Activated T-cell treated with anti-CD3 and anti-CD28 coated beads for 4 hours (primary cell): ENCODE measurements at places on chromosomes 6 and 20.

GRCh38 chr20:38497246-38497935 lies 24.7 kb downstream of the RALGAPB start:
- DNase-seq, result no peak

GRCh38 chr6:26474439-26474881 lies 16.7 kb downstream of the BTN2A1 start:
- no peak for DNase-seq

- no peak for DNase-seq
Measured at GRCh38 chr20:60599381-60599780, 641.2 kb downstream of the CDH26 start.

- no peak for DNase-seq
Measured at GRCh38 chr6:53679446-53679933, 13.9 kb upstream of the KLHL31 start.

- DNase-seq, result no peak
Measured at GRCh38 chr6:46730921-46731461, 4.2 kb downstream of the PLA2G7 start.

DNA sequence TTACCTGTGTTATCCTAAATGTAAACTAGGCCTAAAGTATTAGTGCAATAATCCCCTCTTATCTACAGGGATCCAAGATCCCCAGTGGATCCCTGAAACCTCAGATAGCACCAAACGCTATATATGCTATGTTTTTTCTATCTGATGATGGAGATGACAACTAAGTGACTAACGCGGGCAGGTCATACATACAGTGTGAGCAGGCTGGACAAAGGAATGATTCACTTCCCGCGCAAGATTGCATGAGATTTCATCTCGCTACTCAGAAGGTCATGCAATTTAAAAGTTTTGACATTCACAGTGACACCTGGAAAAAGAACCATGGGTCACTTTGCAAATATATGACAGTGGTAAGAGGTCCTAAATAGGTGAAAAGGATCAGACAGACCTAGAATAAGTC lies 875.9 kb downstream of the HACE1 start:
- DNase-seq, result no peak

DNA sequence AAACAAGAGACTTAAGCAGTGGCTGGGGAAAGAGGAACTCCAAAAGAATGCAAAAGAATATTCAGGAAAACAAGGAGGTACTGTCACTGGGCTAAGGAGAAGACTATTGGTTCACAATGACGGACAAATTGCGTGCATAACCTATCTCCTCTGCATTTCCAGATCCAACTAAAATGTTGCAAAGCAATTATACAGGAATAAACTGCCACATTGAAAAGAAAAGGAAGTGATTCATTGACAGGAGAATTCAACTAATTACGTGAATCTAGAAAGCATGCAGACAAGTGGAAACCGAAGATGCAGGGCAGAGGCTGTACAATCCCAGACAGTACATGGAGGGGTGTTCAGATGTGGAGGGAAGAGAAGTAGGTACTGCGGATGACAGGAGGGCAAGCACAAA lies 152.8 kb upstream of the RIPOR2 start:
- DNase-seq, result no peak

DNA sequence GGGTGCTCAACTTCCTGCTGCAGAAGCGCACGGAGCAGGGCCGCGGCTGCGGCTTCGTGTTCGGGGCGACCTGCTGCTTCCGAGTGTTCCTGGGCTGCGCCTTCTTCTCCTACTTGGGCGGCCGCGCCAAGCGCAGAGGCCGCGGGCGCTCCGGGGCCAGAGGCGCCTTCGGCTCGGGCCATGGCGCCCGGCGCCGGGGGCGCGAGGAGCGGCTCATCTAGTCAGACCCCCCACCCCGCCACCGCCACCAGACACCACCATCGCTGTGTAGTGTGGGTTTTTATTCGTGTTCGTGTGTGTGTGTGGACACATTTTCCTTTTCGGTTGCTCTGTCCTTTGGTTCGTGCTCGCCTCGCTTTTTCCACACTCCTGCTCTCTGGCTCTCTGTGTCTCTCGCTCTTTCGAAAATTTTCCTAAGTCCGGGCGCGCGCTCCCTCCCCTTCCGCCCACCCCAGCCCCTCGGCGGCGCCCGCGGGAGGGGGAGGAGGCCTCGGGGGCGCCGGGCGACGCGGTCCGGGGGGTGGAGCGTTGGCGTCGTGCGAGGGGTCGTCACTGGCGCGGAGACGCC lies 38.1 kb downstream of the GNAS start:
- peak; percentile 68 for DNase-seq

DNA sequence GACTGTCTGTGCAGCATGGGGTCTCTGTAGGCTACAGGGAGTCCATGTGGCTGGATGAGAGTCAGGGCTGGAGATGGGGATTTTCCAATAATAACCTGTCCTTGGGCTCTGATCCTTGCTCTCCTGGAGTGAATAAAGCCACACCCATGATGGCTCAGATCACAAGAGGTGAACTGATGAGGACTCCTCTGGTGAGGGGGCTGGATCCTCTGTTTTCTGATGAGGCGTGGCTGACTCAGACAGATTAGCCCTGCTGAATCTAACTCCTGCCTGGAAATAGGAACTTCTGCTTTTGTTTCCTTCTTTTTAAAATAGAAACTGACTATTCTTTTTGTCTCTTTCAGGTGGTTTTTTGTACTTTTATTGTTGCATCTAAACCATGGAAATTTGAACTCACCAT lies 27.0 kb downstream of the CST9L start:
- DNase-seq, result no peak

GRCh38 chr6:69663215-69663614 lies 133.6 kb downstream of the LMBRD1 start:
- no peak for DNase-seq

DNA sequence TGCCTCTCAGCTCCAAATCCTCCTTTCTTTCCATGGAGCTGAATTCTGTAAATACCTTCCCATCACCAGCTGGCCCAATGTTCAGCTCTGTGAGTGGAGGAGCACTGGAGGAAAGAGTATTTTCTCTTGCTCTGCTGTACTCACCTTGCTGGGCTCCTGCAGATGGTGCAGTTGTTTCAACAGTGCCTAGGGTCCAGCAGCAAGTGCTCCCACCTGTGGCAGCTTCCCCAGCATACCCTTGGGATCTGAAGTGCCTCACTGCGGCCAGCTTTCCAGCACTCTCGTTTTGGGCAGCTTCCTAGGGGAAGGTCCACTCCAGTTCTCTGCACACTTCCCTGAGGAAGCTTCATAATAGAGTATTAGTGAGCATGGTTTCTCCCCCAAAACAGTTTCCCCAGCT lies 170.9 kb downstream of the ARHGAP18 start:
- no peak for DNase-seq

DNA sequence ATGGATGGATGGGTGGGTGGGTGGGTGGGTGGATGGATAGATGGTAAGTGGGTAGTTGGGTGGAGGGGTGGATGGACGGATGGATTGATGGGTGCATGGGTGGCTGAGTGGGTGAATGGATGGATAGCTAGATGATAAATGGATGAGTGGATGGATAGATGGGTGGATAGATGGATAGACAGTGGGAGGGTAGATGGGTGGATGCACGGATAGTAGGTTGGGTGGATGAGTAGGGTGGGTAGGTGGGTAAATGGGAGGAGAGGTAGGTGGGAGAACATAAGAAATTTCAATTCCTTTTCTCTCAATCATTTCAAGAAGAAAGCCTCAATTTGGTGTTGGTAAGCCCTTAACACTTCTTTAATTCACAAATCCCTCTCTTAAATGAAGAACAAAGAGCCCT lies 186.9 kb downstream of the PREX1 start:
- no peak for DNase-seq

- no peak for DNase-seq
Measured at GRCh38 chr20:14595051-14595450, 257.6 kb upstream of the FLRT3 start.

- DNase-seq, result peak; percentile 60
Measured at GRCh38 chr6:29737707-29738630, 14.7 kb downstream of the HLA-F start.

DNA sequence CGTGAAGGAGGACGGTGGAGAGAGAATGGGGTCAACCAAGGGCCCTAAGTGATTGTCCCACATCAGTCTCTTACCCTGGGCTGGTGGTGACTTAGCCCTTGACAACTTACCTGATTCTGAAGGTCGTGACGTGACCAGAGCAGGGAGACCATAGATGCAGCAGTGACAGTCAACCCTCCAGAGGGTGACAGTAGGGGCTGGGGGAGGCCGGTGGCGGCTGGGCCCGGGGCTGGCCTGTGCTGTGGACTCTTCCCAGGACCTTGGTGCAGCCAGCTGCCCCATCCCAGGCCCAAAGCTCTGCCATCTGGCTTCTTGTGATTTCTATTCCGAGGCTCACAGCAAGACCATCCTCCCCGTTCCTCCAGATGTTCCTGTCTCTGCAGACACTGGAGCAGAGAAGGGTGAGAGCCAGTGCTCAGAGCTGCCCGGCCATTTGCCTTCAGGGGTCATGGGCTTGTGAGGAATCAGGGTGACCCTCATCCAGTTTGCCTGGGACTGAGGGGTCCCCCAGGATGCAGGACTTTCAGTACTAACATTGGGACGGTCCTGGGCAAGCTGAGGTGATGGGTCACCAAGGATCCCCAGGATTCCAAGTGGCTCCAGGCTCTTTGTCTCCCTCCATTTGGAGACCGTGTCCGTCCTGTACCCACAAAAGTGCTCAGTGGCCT lies 36.0 kb downstream of the SUMO4 start:
- no peak for DNase-seq

GRCh38 chr6:2441601-2442475 lies 196.4 kb upstream of the GMDS start:
- DNase-seq, result no peak

DNA sequence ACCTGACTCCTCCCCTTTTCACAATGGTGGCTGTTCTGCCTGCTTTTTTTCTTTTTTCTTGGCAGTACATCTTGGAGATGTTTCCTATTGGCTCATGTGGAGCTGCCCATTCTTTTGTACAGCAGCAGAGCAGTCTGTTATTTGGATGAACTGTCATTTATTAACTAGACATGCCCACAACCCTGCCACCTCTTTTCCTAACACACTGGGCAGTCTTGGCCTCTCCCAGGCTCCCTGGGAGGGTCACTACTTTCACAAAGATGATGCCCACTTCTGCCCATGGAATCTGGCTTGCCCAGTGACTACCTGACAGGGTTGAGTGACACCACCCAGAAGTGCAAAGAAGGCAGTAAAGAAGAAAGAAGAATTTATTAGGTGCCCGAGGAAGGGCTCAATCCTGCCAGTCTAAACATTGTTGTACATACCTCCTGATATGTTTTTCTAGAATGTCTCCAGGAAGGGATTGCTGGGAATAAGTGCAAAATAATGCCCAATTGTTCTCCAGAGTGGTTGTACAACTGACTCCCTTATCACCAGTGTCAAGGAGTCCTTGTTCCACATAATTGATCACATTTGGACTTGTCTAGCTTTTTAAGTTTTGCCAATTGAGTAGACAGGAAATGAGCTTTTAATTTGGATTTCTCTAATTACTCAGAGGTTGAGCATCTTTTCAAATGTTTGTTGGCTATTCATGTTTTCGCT lies 19.7 kb upstream of the SCRT2 start:
- no peak for DNase-seq

DNA sequence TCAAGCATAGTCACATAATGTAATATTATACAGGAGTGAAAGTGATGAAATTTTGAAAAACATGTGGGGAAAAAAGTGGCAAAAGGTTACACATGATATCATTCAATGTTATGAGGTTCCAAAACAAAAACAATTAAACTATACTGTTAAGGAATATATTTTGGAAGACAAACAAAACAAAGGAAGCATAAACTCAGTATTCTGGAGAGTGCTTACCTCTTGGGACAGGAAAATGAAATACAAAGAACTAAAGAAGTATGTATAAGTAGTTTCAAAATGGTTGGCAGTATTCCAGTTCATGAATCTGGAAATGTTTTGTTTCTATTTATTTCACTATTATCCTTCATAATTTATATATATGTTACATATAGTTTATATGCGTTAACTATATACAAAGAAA lies 213.5 kb downstream of the MOXD1 start:
- no peak for DNase-seq

DNA sequence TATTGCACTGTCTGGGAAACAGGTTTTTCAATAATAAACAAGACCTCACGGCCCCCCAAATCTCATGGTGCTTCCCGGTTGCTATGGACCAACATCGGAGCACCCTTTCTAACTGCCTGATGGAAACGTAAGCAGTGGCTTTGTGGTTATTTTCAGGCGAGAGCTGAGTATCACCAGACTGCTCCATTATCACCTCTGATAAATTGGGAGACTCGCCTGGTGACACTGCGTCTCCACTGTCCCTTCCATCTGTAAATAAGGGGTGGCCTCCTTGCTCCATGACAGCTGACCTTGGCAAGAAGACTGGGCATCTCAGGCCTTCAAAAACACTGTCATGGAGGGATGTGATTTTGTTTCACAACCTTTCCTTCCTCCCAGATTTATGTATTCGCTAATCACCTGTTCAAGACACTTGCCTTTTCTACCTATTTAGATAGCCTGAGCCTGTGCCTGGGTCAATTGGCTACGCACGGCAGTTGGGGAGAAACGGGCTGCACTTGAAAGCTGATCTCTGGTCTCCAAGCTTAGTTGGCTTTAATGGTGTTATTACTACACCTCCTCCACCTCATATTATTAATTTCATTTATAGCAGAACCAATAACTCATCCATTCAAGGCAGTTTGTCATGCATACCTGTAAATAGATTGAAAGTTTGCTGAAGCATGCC lies 17.7 kb upstream of the CDH4 start:
- DNase-seq, result no peak

GRCh38 chr6:159961528-159961927 lies 7.4 kb upstream of the IGF2R start:
- DNase-seq, result no peak

DNA sequence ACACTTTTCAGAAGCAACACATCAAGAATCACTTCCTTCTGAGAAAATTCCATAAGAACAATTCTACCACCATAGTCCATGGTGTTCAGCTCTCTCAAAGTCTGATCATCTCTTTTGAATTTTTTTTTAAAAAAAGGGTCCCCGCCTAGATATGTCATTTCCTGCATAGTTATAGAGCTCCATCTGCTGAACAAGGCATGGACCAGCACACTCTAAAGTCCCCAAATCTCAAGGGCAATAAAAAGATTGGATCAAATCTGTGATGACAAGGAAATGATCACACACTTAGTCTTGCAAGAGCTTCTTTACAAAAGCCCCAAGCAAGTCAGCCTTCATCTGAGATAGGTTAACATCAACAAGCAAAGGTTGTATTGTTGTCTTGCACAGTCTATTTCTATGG lies 100.7 kb upstream of the STMND1 start:
- DNase-seq, result no peak

GRCh38 chr20:12825226-12825595 lies 183.6 kb upstream of the SPTLC3 start:
- DNase-seq, result no peak
